Thyroid gland (tissue), 4 donors: ENCODE measurements at places on chromosomes 2 and 18. TPM values are rescaled to one million over a fixed set of nuclear protein-coding genes. Genes with fewer than 3 reads are reported as not detected.

DNA sequence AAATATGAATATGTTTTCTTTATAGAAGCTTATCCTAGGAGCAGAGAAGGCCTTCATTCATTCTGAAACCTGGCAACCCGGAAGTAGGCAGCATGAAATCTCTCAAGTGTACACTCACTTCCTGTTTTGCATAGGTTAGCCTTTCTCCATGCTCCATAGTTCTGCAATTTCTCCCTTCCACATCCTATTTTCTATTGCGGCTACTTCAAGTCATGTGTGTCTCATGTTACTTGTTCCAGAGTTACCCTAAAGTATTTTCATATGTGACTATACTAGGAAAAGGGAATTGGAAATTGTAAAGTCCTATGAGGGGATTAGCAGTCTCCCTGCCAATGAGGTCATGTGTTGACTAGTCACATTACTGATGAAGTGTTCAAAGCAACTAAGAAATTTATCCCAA is 320.6 kb downstream of the NCKAP5 start:
- peaks cover under 1% of the 10 kb centered on the region for H3K4me1 ChIP-seq
- H3K27ac ChIP-seq: no peak overlapping the region
- no peak overlapping the region for H3K4me3 ChIP-seq
- DNase-seq: no peak
- no peaks in the 10 kb centered on the region for H3K27me3 ChIP-seq

- no peaks in the 10 kb centered on the region for H3K4me1 ChIP-seq
- no peak overlapping the region for H3K27ac ChIP-seq
- no peak overlapping the region for H3K4me3 ChIP-seq
- H3K27me3 ChIP-seq: no peaks in the 10 kb centered on the region
These were observed 80.3 kb upstream of the FZD7 start for GRCh38 chr2:201953396-201953795.

Gene ERFE
- 15.3 TPM for total RNA-seq

DNA sequence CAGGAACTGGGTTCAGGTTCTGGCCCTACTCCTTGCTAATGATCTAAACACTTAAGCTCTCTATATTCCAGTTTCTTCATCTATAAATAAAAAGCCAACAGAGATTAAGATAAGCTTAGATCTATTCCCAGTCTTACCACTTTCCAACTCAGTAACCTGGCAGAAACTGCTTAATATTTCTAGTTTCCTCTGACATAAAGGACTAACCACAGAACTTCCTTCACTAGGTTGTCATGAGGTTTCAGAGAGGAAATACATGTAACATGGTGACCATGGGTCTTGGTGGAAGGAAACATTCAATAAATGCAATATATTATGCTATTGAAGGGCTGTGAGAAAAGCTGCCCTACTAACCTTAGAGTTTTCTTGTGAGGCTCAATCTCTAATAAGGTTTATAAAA is 114.4 kb upstream of the PDE1A start:
- no peaks in the 10 kb centered on the region for H3K36me3 ChIP-seq
- no peaks in the 10 kb centered on the region for H3K4me1 ChIP-seq
- H3K27ac ChIP-seq: no peak overlapping the region
- DNase-seq: no peak
- H3K4me3 ChIP-seq: no peak overlapping the region
- H3K27me3 ChIP-seq: no peaks in the 10 kb centered on the region

DNA sequence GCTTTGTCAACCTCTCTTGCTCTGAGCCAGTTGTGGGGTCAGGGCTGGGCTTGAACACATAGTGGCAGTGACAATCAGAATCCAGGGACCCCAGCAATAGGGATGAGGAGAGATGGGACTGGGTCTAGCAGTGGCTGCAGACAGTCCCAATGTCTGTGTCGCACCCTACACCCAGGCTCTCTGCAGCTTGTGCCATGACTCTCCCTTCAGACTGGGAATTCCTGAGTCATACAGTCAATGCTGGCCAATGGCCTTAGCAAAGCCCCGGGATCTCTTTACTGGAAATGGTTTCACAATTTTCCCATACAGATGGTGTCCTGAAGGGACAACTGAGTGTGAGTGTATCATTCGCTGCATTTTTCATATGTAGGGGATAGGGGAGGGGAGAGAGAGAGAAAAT is 74.2 kb upstream of the CELF4 start:
- H3K36me3 ChIP-seq: no peaks in the 10 kb centered on the region
- no peaks in the 10 kb centered on the region for H3K27me3 ChIP-seq
- no peaks in the 10 kb centered on the region for H3K4me1 ChIP-seq
- H3K27ac ChIP-seq: no peak overlapping the region
- no peak for DNase-seq

DNA sequence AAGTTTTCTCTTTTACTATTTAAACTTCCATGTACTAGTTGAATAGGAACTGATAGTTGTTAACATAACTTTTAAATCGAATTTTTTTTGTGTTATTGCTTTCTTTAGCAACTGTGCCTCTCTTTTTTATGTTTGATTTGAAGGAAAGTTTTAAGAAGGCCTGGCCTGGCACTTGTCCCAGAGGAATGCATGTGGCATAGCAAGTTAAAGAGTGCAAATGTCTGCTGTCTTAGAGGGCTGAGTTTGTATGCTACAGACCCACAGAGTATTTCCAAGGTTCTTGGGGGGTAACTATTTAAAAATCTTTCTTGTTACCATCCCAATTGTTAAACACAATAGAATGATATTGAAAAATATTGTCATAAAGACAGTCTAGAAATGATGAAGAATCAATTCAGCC is 47.0 kb downstream of the MTCL1 start:
- no peak overlapping the region for H3K4me3 ChIP-seq
- peak; percentile 41 for DNase-seq
- H3K27ac ChIP-seq: no peak overlapping the region
- no peaks in the 10 kb centered on the region for H3K27me3 ChIP-seq

Gene IL18RAP
- 2.8 TPM for total RNA-seq

DNA sequence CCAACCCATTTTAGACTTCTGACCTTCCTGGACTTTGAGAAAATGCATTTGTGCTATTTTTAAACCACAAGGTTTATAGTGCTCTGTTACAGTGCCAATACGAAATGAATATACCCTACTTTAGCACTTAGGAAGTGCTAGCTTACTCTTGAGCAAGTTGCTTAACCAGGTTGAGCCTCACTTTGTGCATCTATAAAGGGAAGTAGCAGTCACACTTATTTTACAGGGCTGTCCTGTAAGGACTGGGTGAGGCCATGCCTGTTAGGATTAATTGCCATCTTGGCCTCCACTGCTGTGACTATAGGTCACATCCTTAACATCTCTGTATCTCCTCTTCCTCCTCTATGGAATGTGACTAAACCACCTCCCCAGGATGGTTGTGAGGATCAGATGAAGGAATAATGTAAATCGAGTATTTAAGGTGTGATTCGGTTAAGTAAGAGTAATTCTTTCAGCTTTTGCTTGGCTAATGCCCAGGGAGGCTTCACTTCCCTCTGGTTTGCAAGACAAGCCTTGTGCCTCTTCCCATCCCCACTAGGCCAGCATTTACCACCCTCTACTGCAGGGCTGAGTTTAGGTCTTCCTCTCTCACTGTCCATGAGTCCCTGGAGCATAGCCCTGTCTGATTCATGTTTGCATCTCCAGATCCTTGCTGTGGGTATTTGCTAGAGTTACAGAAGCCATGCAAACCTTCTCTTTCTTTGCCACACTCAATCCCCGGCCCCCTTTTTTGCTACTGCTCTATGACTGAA is 341.2 kb downstream of the ZNF521 start:
- H3K27ac ChIP-seq: no peak overlapping the region
- DNase-seq: no peak
- H3K4me3 ChIP-seq: no peak overlapping the region
- H3K27me3 ChIP-seq: no peaks in the 10 kb centered on the region
- no peaks in the 10 kb centered on the region for H3K4me1 ChIP-seq

Gene GNAL
- total RNA-seq: 27.3 TPM

Gene FSHR
- total RNA-seq: 0.13 TPM
